Ascending aorta (tissue), 2 donors: ENCODE measurements at places on chromosomes 16 and 17.

GRCh38 chr16:13336335-13336734 lies 434.9 kb downstream of the SHISA9 start:
- no peak for DNase-seq

- no peak for DNase-seq
Observed at GRCh38 chr16:81650982-81651562, 128.0 kb upstream of the PLCG2 start.

DNA sequence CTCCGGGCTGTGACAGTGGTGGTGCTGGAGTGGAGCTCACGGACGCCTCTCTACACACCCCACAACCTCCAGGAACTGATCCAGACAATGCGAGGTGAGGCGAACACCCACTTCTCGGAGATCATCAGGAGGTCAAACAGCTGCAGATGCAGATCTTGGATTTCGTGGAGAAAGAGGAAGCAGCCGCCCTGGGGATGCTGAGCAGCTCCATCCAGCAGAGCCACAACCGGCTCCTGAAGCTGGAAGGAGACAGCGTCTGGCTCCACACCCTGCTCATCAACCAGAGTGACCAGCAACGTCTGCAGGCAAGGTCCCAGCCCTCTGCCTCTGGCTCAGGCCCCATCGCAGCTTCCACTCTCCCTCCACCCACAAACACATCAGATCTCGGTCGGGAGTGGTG lies 13.2 kb upstream of the SLC16A5 start:
- DNase-seq: no peak

DNA sequence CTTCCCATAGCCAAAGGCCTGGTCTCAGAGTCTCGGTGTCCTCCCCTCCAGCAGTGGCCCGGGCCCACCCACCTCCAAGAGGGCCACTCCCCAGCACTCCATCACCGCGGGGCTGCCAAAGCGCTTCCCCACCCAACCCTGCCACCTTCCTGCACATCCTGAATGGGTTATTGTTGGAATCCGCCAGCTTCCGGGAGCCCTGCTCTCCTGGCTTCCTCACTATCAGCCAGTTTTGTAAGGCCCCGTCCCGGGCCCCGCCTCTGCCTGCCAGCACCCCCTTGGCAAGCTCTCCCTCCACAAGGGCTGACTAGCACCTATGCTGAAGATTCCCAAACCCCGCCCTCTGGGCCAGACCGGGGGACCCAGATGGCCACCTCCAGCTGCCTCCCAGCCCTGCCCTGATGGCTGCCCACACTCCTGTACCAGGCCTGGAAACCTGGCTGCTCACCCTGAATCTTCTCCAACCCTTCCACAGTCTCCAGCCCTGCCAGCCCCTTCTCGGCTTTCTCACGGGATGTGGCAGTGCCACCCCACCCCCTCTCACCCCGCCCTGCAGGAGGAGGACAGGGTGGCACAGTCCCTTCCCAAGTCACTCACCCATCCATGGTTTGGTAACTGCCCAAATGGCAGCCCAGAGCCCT lies 14.4 kb downstream of the MYBBP1A start:
- no peak for DNase-seq

GRCh38 chr17:73369111-73369521 lies 57.3 kb upstream of the CDC42EP4 start:
- no peak for DNase-seq

DNA sequence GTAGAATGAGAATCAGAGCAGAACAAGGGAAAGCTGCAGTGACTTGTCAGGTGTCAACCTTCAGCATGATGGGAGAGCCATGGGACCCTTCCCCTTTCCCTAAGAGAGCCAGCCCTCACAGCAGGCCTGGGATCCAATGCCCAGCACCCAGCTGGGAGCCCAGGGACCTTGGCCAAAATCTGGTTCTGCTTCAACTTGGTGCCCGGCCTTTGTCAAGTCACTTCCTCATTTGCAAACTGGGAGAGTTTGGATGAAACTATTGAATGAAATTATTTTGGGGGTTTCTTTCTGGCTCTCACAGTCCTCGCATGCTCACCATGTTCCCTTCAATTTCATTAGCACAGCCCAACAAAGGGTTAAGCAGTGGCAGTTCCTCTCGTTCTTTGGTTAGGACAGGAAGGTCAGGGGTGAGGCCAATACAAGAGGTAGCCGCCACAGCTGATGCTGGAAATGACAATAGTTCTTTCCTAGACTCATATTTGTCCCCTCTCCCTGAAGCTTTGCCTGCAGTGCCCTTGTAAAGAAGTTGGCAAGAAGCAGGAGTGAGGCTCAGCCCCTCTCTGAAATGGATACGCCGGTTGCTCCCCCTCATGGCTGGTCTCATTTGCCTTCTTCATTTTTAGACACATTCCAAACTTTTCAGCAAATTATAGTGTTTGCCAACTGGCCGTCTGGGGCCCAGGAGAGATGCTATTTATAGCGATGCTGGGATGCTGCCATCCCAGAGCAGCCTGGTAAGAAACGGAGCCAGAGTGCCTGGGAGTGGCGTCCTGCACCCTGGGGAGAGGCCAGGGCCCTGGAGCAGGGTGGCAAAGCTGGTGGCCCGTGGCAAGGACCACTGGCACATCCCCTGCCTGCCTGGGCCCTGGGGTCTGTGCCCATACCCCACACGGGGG lies 34.5 kb upstream of the MEOX1 start:
- peak; percentile 81 for DNase-seq

GRCh38 chr17:74981979-74982662 lies 5.3 kb upstream of the CDR2L start:
- DNase-seq: peak; percentile 51

- no peak for DNase-seq
Observed at GRCh38 chr17:67336859-67337258, 29.5 kb downstream of the PSMD12 start.

- no peak for DNase-seq
Observed at GRCh38 chr16:80887062-80887461, 82.7 kb upstream of the CDYL2 start.
